ENCODE measurements at places on chromosomes 3 and 15. TPM values are rescaled to one million over a fixed set of nuclear protein-coding genes. Genes with fewer than 3 reads are reported as not detected.

GRCh38 chr15:51450001-51450400, 108.5 kb downstream of the GLDN start:
- DNase-seq: no peak

DNA sequence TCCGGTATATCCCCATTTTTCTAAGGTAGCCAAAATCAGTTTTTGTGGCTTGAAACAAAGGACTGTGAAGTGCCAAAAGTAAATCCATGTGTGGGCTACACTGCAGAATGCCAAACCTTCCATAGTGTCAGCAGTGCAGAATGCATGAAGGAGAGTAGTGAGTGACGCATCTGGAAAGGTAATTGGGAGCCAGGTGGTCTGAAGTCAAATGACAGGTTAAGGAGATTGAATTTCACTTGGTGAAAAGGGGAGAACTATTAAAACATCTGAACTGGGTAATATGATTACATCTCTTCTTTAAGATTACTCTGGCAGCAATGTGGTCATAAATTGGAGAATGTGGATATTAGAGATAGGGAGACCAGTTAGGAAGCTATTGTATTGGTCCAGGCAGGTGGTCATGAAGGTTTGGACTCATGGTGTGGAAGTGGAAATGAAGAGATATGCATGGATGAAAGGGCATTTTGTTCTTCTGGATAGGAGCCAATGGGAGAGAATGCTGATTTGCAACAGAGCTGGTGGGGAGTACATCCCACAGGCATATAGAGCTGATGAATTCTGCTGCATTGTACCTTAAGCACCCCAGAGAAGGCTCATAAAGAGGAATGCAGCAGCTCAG, 118.2 kb downstream of the ECT2 start:
- DNase-seq: no peak

Gene MNS1
- total RNA-seq: 0.13 TPM

DNA sequence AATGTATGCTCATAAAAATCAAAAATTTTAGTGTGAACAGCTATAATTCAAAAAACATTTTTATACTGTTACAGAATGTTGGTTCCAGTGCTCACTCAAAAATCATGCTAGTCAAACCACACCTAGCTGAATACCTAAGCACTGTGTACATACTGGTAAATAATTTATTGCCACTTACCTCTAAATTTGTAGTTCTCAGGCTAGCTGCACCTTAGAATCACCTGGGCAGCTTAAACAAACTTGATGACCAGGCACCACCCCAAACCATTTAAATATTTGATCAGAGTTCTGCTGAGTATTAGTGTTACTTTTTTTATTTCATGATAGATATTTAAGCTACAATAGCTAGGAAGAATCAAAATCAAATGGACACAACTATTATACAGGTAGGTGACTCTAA, 32.3 kb upstream of the TMCO5A start:
- DNase-seq: no peak

GRCh38 chr15:78727561-78727960, 83.7 kb downstream of the ADAMTS7 start:
- DNase-seq: no peak

GRCh38 chr3:64530434-64531049, 157.3 kb downstream of the ADAMTS9 start:
- DNase-seq: peak; percentile 52

- DNase-seq: no peak
Measured at GRCh38 chr3:148857316-148857715, 7.8 kb upstream of the CPA3 start.

DNA sequence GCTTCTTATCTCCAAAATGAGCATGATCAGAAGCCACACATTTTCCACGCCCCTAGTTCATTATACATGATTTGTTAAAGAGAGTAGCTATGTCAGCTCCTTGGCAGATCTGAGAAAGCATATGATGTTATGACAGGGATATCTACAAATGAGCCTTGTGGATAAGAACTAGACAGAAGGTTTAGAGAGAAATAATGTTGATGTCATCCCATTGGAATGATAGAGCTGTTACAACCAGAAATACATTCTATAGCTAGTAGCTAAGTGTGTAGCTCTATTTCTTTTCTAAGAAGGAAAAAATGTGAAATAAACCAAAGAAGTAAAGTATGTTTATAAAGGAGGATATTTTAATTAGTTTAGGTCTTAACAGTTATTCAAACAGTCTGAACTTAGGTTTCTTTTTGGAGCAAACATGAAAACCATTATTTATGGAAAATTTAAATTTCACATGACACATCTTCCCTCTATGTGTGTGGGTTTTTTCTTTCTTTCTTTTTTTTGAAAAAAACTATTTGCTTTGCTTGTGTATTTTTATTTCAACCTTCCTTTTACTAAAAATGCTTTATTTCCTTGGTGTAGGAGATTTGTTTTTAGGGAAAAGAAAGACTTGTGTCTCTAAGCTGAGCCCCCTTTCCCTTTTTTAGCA, 167.7 kb downstream of the GHSR start:
- peak; percentile 33 for DNase-seq

- no peak for DNase-seq
Measured at GRCh38 chr3:36372534-36372935, 7.8 kb upstream of the STAC start.

Gene GRAMD2A
- 0.13 TPM for total RNA-seq

DNA sequence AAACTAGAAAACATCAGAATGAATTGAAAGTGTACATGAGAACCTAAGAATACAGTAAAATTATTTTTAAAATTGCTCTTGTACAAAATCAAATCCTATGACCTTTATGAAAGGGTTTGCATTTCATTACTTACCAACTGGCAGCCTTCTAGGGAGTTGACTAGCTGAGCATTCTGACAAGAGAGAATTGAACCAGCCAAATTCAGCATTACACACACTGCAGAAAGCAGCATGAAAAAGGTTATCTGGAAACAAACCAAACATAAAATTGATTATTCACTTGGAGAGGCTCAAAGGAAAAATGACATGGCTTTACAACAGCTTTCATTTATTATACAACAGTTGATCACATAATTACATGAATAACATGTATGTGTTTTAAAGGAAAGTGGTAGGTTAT, 17.4 kb downstream of the NSMCE3 start:
- DNase-seq: no peak

DNA sequence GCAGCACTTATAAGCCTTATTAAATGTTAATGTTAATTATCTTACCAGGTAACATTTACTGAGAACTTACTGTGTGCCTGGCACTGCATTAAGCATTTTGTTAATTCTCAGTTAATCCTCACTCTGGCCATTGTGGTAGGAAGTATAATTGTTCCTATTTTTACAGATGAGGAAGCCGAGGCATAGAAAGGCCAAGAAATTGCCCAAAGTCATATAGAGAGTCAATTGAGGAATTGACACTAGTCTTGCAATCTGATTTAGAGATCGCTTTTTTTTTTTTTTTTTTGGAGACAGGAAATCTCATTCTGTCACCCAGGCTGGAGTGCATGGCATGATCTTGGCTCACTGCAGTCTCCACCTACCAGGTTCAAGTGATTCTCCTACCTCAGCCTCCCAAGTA, 132.6 kb upstream of the PROK2 start:
- DNase-seq: no peak

DNA sequence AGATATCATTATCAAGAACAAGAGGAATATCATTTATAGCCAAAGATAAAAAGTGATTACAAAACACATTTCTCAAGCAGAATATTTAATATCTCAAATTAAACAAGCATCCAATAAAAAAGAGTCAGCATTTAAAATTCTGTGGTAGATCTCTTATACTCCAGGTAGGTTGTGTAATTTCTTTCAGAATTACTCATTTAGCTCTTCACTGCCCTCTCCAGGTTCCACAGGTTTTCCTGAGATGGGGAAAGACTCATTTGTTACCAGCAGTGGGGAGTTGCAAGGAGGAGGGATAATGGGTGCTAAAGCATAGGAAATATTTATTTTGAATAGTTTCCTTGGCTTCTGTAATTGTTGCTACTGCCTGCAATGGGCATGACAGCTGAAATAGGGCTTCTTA, 83.1 kb upstream of the RASGRP1 start:
- DNase-seq: peak; percentile 3

Gene PXYLP1
- total RNA-seq: 0.76 TPM

DNA sequence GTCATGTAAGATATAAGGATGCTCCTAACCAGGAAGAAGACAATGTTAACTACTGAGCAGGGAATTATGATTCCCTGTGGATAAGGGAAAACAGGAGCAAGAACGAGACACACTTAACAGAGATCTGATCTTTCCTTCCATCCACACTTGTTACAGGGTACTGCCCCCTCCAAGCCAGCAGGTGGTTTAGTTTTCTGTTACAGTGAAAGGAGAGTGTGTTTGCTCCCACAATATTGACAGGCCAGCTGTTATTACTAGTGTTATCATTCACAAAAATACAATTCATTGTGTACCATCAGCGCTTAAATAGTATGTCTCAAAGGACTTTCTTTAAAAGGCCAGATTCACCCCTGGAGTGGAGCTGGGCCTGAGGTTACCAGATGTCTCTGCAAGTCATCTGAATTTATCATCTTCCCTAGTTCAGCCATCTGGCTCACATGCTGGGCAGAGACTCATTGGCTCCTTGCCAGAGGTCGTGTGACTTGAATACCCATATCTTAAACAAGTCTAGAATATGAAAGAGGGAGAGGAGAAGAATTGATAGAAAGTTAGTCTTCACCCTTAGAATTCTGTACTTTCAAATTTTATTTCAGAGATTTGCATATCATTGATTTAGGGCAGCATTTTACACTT, 16.8 kb upstream of the FMN1 start:
- no peak for DNase-seq

Gene PRSS50
- not detected for total RNA-seq

GRCh38 chr3:105835606-105836005, 33.2 kb downstream of the CBLB start:
- no peak for DNase-seq

- no peak for DNase-seq
Measured at GRCh38 chr3:40780925-40781406, 256.2 kb downstream of the ZNF621 start.

DNA sequence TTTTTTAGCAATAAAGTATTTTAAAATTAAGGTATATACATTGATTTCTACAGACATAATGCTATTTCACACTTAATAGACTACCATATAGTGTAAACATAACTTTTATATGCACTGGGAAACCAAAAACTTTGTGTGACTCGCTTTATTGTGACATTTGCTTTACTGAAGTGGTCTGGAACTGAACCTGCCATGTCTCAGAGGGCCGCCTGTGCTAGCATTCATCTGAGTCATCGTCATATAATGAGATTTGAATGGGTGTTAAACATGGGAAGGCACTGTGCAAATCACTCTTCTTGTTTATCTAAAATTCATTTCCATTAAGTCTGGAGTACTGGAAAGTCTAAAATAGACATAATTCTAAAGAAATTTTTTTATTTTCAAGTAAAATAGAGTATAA, 12.9 kb downstream of the EIF2AK4 start:
- DNase-seq: no peak

- DNase-seq: no peak
Measured at GRCh38 chr15:90530250-90531051, 728 bp downstream of the CRTC3 start.

GRCh38 chr3:48592519-48593087, 2.5 kb downstream of the COL7A1 start:
- no peak for DNase-seq

- DNase-seq: no peak
Measured at GRCh38 chr15:67140078-67140833, 74.9 kb downstream of the SMAD3 start.

- no peak for DNase-seq
Measured at GRCh38 chr3:190336516-190337189, 14.4 kb upstream of the CLDN1 start.

Gene CNBP
- total RNA-seq: 238 TPM

DNA sequence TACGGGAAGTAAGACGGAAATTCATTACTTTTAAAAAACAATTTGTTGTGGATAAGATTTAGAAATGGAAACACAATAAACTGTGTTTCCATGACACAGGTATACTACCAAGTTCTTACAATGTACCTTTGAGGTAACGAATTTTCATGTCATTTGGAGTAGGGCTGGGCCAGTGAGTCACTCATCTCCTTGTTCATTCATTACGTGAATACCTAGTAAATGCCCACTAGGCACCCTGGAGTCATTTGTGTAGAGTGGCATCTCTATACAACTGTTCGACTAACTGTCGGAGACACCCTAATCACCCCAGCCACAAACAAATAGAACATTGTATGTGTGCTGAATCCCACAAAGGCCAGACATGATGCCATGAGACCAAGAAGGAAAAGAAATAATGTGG, 94.8 kb downstream of the IGF1R start:
- DNase-seq: no peak

- no peak for DNase-seq
Measured at GRCh38 chr3:30457726-30458125, 148.7 kb upstream of the TGFBR2 start.

DNA sequence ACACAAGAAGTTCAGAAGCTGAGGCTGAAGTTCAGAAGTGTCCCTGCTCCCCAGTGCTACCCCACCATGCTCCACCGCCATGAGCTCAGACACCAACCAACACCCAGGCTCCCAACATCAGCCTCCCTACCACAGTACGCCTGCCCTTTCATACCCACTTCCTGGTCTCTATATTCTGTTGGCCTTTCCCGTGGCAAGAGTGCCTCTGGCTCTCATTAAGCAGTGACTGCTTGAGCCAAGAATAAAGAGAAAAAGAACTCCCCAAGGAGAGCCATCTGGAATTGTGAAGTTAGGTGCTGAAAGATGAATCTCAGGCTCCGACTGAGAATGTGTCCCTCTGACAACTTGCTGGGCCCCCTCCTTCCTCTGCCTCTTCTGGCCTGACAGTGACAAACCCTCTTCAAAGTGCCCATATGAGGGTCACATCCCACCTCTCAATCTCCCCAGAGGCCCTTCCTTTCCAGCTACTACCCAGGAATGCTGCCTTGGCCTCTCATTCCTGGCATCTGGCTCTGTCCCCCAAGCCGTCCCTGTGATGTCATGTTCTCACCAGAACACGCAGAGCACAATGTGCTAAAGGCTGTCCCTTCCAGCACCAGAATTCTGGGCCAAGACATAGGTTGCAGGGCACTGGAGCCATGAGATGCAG, 306.8 kb downstream of the NTRK3 start:
- DNase-seq: no peak

DNA sequence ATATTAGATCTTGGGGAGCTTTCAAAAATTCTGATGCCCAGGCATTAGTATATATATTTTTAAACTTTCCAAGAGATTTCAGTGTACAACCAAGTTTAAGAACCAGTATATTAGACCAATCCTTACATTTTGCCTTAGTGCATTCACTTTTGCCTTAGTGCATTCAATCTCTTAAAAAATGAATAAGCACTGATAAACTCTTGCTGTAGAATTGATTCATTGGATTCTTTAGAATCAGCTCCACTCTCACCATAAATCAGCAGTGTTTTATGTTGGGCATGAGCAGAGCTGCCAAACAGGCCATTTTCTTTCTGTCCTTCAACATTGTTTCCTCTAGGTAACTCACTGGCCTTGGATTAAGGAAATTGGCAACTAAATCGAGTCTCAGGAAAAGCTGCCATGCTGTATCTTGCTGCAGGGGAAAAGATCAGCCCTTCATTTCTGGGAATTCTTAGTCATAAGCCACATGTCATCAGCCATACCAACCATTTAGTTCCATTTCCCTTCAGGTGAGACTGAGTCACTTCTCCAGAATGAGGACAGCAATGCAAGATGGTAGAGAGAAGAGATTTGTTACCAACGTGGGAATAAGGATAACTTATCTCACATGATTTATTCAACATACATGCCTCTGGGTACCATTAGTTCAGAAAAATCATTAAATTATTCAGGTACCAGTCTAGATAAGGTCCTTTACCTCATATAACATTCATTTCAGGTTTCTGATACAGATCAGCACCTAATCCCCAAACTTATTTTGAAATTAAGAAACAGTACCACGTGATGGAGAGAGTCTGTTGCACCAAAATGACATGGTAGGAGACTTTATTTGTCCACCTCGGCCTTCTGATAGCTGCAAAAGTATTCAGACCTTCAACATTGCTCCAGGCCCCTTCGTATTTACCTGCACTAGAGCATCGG, 192.5 kb downstream of the P3H2 start:
- no peak for DNase-seq
